Fibroblast of lung (primary cell): ENCODE measurements at places on chromosomes 6 and 20. TPM values are rescaled to one million over a fixed set of nuclear protein-coding genes. Genes with fewer than 3 reads are reported as not detected.

DNA sequence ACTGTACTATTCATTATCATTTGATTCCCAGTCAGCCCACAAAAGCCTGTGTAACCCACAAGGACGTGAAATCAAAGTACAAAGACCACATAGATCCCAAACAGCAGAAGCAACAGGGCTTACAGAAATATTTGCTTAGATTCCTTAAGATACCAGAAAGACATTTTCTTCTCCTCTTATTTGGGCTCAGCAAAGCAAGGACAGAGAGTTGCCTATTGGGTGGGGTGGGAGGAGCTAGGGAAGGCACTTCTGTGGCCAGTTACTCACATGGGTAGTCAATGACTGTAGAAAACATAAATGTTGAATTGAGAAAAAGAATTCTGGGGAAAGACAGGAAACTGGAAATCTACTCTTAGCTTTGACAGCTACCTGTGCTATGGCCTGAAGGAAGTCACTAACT, 19.8 kb downstream of the PDE7B start:
- peak; percentile 74 for DNase-seq

DNA sequence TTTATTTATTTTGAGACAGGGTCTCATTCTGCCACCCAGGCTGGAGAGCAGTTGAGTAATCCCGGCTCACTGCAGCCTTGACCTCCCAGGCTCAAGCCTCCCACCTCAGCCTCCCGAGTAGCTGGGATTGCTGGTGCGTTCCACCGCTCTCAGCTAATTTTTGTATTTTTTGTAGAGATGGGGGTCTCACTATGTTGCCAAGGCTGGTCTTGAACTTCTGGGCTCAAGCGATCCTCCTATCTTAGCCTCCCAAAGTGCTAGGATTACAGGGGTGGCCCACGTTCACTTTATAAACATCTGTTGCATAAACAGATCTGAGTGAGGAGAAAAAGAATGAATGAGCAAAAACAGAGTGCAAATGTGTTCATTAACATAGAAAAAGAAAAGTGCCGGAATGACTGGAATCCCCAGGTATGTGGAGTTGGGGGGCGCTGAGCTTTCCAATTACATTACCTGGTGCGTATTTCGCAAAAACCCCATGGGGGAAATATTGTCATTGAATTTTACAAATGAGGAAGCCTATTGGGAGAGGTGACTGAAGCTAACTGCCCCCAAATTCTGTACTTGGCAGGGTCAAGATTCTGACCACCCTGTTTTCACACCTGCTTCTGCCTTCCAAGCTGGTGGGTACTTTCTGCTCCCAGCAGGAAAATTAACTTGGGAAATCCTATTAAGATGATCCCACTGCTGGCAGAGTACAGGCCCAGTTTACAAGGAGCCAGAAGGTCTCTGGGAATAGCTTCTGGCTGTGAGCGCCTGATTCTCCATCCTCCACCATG, 207.7 kb upstream of the JARID2 start:
- DNase-seq: no peak

- no peak for DNase-seq
Observed at GRCh38 chr6:111975466-111975865, 78.4 kb upstream of the CCN6 start.

DNA sequence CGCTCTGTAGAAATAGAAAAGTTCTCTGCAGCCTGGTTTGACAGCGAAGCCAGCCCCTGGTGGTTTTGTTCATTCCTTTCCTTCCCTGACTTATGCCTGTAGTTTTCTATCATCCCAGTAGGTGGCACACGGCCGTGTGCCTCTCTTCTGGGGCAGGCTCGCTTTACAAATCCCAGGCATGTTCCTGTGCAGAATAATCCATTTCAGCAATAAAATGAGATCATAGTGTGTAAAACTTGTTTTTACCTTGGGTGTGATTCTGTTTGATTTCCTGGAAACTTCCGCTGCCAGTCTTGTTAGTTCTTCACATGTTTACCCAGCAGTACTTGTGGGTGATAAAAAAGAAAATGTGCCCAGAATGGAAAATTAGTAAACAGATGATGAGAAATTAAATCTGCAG, 7.4 kb upstream of the INSM1 start:
- peak; percentile 53 for DNase-seq

GRCh38 chr6:140388815-140389214, 1014.4 kb upstream of the CITED2 start:
- DNase-seq: no peak

- no peak for DNase-seq
Observed at GRCh38 chr6:53113742-53114141, 34.9 kb downstream of the GCM1 start.

- no peak for DNase-seq
Observed at GRCh38 chr20:2890742-2891141, 17.5 kb downstream of the PTPRA start.

DNA sequence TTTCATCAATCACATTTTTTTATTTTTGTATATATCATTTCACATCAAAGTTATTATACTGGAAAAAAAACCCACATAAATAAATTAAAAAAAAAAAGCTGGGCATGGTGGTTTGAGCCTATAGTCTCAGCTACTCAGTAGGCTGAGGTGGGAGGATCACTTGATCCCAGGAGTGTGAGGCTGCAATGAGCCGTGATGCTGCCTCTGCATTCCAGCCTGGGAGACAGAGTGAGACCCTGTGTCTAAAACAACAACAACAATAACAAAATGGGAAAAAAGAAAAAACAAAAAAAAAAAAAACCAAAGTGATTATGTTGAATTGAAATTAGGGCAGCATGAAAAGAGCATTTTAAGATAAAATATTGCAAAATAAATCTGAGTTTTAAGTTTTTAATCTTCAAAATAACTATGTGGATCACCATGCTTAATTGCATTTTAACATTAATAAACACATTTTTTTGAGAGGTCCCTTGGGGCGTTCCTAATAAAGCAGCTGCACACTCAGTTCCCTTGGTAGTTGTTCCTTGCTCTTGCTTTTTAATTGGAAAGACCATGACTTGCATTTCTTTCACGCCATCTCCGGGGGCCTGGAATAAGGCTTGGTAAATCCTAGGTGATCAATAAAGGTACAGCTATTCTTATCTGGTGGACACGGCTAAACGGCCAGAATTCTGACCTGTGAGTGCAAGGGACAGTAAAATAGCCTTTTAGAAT, 15.1 kb downstream of the NOX3 start:
- DNase-seq: no peak

DNA sequence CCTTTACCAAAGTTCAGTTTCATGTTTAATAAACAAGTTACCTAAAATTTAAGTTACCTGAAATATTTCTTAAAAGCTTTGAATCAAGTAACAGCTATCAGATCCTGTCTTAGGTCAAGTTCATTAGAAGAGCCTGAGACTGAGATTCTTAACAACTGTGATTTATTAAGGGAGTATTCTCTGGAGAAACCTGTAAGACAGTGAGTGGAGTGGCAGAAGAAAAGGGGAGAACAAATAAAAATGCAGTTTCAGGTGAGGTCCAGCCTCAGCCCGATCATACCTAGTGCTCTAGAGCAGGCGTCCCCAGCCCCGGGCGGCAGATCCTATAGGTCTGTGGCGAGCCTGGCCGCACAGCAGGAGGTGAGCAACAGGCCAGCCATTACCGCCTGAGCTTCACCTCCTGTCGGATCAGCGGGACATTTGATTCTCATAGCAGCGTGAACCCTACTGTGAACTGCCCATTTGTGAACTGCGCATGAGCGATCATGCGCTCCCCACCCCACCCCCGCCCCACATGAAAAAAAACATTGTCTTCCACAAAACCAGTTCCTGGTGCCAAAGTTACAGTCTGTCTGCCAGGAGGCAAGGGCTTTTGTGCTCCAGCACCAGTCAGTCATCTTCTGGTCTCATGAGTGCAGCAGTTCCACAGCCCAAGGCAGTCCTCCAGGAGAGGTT, 59.2 kb upstream of the ADGRB3 start:
- peak; percentile 13 for DNase-seq

DNA sequence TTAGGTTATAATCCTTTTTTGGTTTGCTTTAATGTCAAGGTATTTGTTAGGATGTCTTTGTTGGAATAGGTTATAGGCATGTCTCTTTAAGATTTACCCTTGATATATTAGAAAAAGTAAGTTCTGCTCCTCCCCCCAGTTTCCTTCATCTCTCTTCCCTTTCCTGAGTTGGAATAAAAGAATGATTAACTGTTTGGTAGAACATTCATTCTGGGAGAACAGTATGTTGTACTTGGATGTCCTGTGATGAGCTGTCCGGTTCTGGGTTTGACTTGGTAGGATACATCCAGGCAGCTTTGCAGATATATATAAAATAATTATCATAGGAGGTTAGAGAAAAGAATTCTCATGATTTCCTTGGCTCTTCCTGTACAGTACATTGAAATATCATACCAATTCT, 199.6 kb upstream of the RREB1 start:
- DNase-seq: no peak

- peak; percentile 20 for DNase-seq
Observed at GRCh38 chr20:63475209-63475608, 2.8 kb upstream of the KCNQ2 start.

- DNase-seq: no peak
Observed at GRCh38 chr6:154765273-154765672, 32.1 kb downstream of the SCAF8 start.

- DNase-seq: peak; percentile 87
Observed at GRCh38 chr6:144659202-144660182, 374.4 kb downstream of the UTRN start.

DNA sequence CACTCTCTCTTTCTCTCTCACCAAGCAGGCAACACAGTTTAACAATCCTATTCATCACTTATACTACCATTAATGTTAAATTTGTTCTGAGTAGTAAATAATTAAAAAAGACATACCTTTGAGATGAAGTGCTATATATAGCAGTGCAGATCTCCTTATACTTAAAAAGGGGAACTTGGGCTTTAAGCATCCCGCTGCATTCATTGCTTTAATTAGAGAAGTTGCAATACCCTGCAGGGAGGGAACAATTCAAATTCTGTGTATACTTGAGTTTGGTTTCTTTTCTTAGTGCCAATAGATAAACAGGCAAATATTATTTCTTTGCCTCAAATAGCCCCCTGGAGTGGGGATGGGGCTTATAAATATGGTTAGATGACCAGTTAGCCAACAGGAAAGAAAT, 10.8 kb upstream of the ZBTB24 start:
- DNase-seq: no peak

DNA sequence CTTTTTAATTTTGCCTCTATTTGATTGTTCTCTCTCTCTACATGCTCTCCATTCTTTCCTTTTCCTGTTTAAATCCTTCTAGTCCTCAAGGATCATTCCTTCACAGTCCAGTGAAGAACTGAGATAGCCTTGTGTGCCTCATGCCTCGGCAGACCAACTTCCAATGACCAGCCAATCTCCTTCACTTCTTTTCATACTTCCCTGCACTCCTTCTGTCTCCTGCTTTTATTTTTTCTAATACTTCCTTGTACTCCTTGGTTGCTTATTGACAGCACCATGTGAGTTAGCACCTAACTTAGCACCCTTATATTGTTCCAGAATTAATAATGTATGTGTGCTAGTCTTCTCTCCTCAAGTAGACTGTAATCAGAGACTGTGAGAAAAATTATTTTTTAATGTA, 246.8 kb downstream of the ADGRG6 start:
- DNase-seq: no peak

DNA sequence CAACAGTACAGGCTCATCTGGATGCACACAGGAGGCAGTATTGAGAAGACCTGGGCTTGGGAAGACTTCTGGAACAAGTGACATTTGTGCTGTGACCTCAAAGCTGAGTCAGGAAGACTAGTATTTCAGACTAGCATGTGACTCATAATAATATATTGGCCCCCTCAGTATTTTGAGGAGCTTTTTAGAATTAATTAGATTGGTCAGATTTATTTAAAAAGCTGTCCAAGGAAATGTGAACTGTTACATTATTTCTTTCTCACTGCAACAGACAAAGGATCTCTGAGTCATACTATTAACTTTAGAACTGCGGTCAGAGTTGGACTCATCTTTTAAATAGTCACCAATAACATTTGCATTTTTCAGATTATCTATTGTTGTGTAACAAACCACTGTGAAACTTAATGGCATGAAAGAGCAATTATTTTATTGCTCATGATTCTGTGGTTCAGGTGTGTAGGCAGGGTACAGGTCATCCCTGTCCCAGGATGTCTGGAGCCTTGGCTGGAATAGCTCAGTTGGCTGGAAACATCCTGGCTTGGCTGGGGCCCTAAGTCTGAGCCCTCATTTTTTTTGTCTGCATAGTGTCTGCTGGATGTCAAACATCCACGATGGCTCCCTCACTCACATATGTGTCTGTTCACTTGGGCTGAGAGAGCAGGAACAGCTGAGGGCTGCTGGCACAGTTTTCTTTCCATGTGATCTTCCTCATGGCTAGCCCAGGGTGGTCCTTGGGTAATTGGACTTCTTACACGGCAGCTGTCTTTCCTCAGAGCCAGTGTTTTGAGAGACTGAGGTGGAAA, 46.9 kb downstream of the MAP3K4 start:
- peak; percentile 99 for DNase-seq

DNA sequence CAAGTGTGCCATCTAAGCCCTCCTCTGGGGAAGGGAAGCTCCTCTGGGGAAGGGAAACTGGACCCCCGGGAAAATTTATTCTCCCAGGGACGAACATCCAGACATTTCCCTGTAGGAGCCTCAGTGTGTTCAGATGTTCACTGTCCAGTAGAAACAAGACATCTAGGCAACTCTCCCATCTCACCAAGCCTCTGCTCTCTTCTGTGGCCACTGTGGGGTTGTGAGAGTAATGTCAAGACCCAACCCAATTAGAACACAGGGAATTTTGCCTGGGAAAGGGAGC, 3.6 kb upstream of the PTGIS start:
- no peak for DNase-seq

DNA sequence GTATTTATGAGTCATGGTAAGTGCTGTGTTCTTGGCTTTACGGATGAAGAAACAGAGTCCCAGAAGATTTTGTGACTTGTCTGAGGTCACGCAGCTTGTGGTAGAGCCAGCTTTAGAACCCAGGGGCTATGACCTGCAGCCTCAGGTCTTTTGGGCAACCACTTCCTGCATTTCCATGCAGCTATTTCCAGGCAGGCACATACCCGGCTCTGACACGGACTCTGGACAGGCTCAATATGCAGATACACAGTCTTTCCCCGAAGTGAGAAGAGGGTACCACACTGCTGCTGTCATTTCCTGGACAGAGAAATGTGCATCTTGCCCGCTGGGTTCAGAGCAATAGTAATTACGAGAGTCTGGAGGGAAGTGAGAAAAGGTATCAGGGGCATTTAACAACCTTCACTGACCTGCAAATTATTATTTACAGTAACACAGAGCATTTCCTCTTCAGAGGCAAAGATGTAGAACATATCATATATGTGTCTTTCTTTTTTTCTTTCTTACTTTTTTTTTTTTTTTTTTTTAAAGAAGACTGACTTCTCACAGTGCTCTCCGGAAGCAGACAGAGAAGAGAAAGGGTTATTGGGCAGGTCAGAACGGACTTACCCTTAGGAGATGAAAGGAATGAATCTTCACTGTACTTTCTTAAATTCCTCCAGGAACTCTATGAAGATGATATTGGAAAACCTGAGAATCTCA, 185.1 kb downstream of the CLIC5 start:
- DNase-seq: no peak

- DNase-seq: no peak
Observed at GRCh38 chr20:23099791-23100719, 13.9 kb upstream of the CD93 start.

GRCh38 chr6:110550353-110550752, 73.9 kb upstream of the SLC22A16 start:
- no peak for DNase-seq

The MAPK13 gene
- 5.4 and 7.6 TPM in 2 replicates for total RNA-seq

The FAM210B gene
- 71.9 and 120 TPM in 2 replicates for total RNA-seq

The SLC22A3 gene
- total RNA-seq: under 0.01 and 0.26 TPM in 2 replicates

The VSX1 gene
- not detected in 2 replicates for total RNA-seq

The CDK19 gene
- 9.5 and 11.2 TPM in 2 replicates for total RNA-seq

The RPS10 gene
- 1,649 and 1,873 TPM in 2 replicates for total RNA-seq

The PIGT gene
- total RNA-seq: 25.8 and 26.2 TPM in 2 replicates

The STK38 gene
- 17.7 and 26.9 TPM in 2 replicates for total RNA-seq

The PRDM1 gene
- total RNA-seq: 2.3 and 5.4 TPM in 2 replicates

The FILIP1 gene
- total RNA-seq: 0.33 and 0.77 TPM in 2 replicates

The SLC22A7 gene
- total RNA-seq: not detected in 2 replicates
